NCI-H1694 (cell line): ENCODE measurements at places on chromosomes 13 and 19.

GRCh38 chr13:107743100-107743499, 472.2 kb downstream of the LIG4 start:
- DNase-seq, result no peak

GRCh38 chr13:24087605-24088225, 72.8 kb upstream of the SPATA13 start:
- no peak for DNase-seq

GRCh38 chr19:33811736-33812387, 15.2 kb downstream of the KCTD15 start:
- DNase-seq, result no peak

GRCh38 chr19:8592231-8593009, 15.2 kb upstream of the MYO1F start:
- DNase-seq, result no peak

DNA sequence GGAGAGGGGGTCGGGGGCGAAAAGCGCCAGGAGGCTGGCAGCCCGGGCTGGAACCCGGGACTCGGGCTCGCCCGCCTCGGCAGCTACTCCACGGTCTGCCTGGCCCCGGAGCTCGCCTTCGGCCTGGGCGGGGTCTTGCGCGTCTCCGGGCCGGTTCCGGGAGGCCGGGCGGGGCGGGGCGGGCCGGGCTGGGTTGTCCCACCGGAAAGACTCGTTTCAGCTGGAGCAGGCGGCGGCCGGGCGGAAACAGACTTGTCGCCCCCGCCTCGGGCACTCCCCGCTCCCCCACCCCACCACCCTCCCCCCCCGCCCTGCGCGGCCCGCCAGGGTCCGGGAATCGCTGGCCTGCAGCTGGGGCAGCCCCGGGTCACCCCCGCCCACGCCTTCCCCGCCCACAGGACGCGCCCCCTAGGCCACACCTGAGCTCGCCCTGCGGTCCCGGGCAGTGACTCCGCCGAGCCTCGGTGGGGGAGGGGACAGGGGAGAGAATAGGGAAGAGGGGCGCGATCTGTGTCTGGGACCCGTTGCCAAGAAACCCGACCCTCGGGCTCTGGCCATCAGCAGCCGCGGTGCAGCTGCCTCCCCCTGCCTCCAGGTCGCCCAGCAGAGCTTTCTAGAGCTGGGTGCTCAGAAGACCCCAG, 109.4 kb downstream of the KCTD15 start:
- DNase-seq, result no peak

DNA sequence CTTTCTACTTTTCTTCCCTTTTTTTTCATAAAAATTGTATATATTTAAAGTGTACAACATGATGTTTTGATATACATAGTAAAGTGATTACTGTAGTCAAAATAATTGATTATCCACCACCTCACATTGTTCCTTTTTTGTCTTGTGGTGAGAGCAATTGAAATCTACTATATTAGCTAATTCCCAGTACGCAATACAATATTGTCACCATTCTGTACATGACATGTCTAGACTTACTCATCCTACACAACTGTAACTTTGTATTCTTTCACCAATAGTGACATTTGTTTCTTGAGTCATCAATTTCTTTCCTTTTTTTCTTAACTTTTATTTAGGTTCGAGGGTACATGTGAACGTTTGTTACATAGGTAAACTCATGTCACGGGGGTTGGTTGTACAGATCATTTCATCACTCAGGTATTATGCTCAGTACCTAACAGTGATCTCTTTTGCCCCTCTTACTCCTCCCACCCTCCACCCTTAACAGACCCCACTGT, 265.2 kb downstream of the KCNRG start:
- no peak for DNase-seq

DNA sequence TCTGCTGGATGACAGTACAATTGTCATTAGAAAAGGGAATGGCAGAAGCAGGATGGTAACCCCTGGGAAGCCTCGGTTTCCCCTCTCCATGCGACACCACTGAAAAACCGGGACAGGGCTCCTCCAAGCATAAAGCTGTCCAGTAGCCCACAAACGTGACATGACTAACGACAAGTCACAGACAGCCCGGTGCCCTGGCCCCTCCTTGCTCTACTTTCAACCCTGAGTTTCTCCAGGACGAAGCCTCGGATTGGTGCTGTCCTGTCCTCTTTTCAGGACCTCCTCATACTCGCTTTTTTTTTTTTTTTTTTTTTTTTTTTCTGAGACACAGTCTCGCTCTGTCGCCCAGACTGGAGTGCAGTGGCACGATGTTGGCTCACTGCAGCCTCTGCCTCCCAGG, 16.3 kb downstream of the DPP9 start:
- DNase-seq, result no peak

DNA sequence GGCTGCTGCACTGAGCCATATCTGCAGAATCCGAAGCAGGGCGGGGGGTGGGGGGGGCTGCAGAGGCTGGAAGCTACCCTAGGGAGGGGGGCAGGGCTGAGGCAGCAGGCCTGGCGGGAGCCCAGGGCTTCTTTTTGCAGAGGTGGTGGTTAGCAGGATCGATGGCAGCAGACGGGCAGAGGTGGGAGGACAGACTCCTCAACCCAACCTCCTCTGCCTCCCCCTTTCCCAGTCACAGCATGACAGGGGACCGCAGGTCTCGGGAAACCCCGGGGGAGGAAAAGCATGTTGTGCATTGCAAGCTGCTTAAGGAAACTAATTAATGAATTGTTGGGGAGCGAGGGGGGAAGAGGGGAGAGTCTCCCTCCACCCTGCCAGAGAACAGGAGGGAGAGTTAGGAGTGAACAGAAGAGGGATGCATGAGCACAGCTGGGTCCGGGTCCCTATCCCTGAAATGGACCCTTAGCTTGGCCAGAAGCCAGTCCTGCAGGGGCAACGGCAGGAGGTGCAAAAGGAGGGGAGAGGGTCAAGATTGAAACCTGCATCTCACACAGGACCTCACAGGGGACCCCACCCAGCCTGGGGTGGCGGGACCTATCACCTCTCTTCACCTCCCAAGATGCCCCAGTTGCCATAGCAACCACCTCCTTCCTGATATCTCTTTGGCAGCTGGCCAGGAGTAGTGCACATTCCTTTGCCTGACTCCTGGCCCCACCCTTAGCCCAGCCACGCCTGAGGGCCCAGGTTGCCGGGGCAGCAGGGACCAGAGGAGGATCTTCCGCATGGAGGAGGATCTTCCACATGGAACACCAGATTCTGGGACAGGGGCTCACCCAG, 1.8 kb downstream of the FXYD7 start:
- DNase-seq, result no peak

DNA sequence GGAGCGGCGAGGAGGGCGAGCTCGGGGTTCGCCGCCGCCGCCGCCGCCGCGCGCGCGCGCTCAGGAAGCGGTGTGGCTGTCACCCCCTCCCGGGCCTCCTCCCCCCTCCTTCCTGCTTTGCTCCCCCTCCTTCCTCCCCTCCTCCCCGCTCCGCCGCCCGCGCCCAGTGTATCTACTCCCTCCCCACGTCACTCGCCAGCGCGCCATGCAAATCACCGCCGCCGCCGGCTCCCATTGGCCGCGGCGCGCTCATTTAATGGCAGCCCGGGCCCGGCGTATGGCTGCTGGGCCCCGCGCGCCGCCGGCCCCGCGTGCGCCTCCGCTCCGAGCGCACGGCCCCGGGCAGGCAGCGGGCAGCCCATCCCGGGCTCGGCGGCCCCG, 335 bp upstream of the SOX1 start:
- DNase-seq, result no peak

- DNase-seq, result no peak
These were observed 103.3 kb downstream of the DLEU7 start for GRCh38 chr13:50740052-50740741.

DNA sequence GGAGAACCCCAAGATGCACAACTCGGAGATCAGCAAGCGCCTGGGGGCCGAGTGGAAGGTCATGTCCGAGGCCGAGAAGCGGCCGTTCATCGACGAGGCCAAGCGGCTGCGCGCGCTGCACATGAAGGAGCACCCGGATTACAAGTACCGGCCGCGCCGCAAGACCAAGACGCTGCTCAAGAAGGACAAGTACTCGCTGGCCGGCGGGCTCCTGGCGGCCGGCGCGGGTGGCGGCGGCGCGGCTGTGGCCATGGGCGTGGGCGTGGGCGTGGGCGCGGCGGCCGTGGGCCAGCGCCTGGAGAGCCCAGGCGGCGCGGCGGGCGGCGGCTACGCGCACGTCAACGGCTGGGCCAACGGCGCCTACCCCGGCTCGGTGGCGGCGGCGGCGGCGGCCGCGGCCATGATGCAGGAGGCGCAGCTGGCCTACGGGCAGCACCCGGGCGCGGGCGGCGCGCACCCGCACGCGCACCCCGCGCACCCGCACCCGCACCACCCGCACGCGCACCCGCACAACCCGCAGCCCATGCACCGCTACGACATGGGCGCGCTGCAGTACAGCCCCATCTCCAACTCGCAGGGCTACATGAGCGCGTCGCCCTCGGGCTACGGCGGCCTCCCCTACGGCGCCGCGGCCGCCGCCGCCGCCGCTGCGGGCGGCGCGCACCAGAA, 1.1 kb downstream of the SOX1 start:
- DNase-seq, result no peak

DNA sequence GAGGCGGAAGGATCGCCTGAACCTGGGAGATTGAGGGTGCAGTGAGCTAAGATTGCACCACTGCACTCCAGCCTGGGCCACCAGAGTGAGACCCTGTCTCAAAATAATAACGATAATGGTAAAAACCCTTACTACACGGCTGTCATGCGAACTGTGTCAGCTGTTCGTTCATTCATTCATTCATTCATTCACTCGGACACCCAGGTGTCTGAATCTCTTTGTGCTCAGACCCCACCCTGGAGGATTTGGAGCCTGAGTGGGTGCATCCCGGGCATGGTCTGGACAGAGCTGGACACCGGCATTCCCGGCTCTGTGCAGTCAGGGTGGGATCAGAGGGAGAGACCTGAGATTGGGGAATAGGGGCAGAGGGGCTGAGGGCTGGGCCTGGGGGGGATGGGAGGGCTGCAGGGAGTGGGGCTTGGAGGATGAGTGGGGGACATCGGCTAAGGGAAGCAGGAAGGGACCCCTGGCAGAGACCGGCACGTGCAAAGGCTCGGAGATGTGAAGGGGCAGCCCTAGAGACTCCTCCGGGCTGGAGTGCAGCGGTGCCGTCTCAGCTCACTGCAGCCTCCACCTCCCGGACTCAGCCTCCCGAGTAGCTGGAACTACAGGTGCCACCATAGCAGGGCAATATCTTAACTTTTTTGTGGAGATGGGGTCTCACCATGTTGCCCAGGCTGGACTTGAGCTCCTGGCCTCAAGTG, 31.6 kb upstream of the TCF3 start:
- no peak for DNase-seq

DNA sequence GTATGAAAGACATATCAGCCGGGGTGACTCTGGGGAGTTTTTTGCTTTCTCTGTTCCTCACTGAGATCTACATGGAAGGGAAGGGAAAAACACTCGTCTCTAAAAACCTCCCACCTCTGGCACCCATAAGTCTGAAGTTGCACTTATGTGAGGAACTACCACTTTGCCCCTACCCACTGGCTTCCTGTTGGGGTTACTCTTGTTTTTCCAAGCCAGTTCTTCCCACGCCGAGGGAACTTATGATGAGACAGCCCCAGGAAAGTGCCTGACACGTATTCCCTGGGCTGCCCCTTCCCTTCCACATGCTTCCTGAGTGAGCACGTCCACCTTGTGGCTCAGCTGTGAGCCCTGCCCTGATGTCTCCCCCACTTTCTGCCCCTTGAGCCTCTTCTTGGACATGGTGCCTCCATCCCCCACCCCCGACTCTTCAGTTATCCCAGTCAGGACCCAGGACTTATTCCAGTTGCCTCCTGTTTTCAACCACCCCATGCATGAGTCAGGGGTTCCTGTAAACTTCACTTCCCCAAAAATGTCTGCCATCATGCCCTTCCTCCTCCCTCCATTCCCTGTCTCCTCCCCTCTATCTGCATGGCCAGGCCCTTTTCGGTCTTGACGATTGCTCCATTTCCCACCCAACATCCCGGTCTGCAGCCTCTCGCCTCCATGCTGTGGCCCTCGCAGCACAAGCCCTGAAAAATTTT, 5.1 kb upstream of the SIGLEC7 start:
- DNase-seq, result no peak

GRCh38 chr13:109998684-109999533, 212.5 kb upstream of the IRS2 start:
- no peak for DNase-seq

DNA sequence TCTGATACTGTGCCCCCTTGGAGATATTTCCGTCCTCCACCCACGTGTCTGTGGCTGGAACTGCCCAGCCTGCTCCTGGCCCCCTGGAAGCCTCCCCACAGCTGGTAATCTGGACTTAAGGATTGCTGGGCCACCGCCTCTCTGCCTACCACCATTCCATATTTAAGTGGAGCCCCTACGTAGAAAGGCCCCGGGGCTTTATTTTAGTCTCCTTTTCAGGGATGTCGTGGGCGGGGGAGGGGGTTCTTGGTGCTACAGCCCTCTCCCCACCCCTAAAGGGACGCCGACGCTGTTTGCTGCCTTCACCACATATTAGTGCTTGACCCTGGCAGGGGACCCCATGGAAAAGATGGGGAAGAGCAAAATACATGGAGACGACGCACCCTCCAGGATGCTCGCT, 2.7 kb upstream of the NOP53 start:
- DNase-seq, result no peak

DNA sequence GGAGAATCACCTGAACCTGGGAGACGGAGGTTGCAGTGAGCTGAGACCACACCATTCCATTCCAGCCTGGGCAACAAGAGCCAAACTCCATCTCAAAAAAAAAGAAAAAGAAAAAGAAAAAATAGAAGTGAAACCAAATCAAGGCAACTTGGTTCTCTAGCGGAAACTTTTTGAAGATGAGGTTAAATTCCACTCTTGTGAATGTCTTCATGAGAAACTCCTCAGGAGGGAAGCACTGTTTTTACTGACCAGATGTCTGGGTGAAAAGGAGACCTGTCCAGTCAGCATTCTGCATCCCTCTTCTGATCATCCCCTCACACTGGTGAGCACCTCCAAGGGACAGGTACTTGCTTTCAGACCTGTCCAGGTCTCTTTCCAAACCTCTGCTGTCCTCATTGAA, 15.8 kb downstream of the BRD4 start:
- DNase-seq, result no peak

- no peak for DNase-seq
These were observed 319 bp downstream of the NKG7 start for GRCh38 chr19:51372021-51372648.

- no peak for DNase-seq
These were observed 37.6 kb upstream of the FLT1 start for GRCh38 chr13:28532388-28533124.

- DNase-seq, result no peak
These were observed 23.2 kb upstream of the GTF3A start for GRCh38 chr13:27401210-27401609.
